Activated naive CD8-positive, alpha-beta T cell treated with anti-CD3 and anti-CD28 coated beads, Interleukin-2, amount 10 ng/mL, durations not matched to agents 7 days and 5 days (primary cell): ENCODE measurements at places on chromosomes 5 and 9.
A peak's percentile ranks its signal among the peaks of the same experiment; 100 is the strongest.

- no peak for DNase-seq
These were observed 114.1 kb downstream of the MAN2A1 start for GRCh38 chr5:109803854-109804253.

DNA sequence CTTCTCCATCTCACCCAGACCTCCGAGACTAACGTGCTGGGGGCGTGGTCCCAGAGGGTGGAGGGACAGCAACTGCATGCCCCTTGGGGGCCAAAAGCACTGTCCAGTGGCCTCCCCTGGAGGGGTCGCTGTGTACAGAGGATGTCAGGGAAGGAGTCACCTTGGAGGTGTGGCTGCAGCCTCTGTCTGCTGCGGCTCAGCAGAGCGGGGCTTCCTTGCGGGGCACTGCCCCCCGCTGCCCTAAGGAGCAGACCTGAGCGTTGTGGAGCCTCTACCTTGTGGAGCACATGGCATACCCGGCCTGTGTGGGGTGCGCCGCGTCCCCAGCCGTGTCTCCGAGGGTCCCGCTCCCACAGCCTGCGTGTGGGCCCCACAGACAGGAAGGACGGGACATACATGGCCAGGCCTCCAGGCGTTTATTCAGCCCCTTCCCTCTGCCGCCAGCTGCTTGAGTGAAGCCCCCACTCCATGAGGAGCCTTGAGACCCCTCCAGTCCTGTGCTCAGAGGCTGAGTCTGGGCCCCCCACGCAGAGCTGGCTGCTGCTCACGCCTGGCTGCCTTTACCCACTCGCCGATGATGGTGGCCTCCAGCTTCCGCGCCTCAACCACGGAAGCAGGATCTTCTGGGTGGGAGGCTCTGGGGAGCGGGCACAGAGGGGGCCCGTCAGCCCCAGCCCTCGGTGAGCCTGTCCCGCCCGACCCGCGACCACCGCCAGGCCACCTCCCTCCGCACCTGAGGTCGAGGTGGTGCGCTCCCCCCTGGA lies 4.2 kb downstream of the DPP7 start:
- no peak for DNase-seq

DNA sequence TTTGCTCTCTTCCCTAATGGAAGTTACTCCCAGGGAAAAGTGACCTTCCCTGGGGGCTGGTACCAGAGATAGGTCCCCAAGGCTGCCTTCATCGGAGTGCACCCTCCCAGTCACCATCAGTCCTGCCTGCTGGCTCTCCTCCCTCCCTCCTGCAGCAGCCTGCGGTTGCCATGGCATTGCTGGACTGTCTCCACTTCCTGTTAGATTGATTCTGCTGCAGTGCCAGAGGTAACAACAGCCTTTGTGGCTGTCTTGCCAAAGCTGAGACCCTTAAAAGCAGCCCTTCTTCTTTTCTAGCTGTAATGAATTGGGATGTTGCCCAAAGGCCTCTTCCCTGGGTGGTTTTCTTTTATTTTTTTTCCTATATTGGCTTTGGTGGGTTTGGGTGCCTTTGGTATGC lies 78.1 kb upstream of the PRLR start:
- DNase-seq, result no peak

GRCh38 chr5:161295721-161296250 lies 250.7 kb downstream of the GABRB2 start:
- no peak for DNase-seq

GRCh38 chr5:160506006-160507004 lies 84.7 kb downstream of the PTTG1 start:
- DNase-seq, result peak; percentile 63

- DNase-seq, result no peak
These were observed 68.1 kb upstream of the ERBIN start for GRCh38 chr5:65858316-65858715.

DNA sequence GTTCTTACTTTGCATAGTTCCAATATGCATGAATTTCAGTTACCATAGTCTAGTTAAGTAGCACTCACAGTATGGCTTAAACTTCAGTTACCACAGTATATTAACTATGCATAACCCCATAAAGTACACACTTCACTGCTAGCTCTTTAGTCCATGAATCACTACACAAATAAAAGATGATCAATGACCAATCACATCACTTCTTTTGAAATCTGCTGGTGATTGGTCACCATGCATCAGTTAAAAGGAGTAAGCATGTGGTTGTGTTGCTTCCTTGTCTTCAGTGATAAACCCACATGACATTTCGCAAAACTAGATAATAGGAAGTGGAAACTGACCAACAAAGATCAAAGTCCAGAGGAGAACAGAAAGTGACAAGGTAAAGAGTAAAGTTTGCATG lies 79.0 kb downstream of the TAF11L14 start:
- DNase-seq, result no peak

DNA sequence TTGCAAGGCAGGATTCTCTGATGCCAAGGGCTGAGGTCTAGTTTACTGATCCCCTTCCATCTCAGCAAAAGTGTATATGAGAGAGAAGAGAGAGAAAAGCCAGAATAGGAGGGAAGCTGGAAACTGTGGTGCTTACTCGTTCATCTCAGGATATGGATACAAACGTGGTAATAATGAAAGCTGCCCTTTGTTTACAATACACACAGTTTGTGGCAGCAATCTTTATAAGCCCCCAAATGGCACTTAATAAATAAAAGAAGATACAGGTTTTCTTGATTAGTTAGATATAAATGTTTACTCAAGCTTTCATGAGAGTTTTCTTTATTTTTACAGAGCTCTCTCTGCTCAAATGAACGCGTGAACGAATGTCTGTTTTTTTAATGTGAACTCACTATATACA lies 57.7 kb downstream of the PRDM6 start:
- no peak for DNase-seq

DNA sequence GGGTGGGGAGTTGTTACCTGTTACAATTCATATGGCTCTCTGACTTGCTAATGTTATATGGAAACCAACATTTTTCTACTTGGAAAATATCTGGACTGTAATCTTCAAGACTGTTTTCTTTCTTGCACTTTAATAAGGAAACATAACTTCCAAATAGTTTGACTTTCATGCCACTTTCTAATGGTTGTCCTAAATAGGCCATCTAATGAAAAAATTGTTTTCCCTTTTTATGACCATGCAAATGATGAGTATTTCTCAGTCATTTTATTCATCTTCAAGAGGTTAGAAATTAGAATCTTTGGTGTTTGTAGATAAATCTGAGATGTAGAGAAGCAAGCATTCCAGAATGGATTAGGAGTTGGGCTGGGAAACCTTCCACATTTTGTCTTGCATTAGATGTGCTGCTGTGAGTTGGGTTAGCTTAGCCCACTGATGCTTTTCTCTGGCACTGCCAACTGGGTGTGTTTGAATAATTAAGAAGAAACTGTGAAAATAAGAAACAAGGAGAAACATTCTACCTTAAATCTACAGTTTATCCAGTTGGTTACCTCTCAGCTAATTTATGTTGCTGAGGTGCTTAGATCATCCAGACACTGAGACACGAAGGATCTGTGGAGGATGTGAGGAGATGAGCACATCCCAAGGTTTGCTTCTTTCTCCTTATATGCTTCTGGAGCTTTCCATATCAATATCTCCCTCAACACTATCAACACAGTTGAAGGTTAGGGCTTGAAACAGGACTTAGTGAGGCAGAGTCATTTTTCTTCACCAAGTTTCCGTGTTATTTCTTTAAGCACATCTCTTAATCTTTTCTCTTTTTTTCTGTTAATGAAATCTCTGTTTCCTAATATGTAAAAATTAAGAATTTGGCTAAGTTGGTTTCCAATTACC lies 2.7 kb downstream of the RASGRF2 start:
- DNase-seq, result no peak

- DNase-seq, result no peak
These were observed 369.5 kb downstream of the NTRK2 start for GRCh38 chr9:85038824-85039608.

DNA sequence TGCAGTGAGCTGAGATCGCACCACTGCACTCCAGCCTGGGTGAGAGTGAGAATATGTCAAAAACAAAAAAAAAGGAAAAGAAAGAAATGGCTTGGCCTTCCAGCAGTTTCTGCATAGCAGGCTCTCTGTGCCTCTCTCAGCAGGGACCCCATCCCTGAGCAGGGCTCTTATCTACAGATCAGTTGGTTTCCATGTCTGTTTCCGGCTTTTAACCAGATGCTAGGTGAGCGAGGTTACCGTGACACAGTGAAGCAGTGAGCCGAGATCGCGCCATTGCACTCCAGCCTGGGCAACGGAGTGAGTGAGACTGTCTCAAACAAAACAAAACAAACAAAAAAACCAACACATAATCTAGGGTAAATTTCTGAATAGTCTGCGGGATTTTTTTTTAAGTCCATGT lies 51.4 kb downstream of the COL5A1 start:
- no peak for DNase-seq

- DNase-seq, result no peak
These were observed 715.1 kb upstream of the ACO1 start for GRCh38 chr9:31669311-31669710.

- no peak for DNase-seq
These were observed 16.0 kb upstream of the ACOT12 start for GRCh38 chr5:81409896-81410295.

DNA sequence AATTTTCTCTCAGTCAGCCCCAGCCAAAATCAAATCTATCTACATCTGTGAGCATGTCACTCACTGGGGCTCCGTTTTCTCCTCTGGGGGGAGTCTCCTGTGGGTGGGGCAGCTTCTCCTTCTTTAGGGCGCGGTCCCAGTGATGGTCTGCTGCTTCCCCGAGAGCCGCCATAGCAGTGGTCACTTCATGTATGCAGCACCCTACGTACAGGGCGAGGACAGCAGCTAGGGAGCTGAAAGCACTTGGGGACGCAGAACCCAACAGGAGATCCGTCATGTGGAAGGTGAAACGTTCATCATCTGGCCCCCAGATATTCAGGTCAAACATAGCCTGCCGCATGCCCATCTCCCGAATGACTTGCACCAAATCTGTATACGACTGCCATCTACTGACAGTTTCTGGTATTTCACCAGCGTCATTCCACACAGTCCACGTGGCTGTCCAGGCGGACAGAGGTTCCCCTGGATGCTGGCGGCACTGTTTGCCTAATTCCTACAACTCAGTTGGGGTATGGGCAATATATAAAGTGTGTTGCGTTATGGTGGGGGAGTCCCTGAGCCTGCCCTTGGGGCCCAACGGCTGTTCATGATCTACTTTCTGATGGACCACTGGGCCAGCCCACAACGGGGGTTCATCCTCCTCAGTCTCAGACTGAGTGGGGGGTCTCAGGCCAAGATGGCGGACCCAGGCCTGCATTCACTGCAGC lies 795.0 kb downstream of the EFNA5 start:
- DNase-seq, result no peak

- DNase-seq, result no peak
These were observed 13.2 kb upstream of the NFIL3 start for GRCh38 chr9:91436841-91437240.

- no peak for DNase-seq
These were observed 14.4 kb downstream of the ANKRD33B start for GRCh38 chr5:10578293-10578665.

DNA sequence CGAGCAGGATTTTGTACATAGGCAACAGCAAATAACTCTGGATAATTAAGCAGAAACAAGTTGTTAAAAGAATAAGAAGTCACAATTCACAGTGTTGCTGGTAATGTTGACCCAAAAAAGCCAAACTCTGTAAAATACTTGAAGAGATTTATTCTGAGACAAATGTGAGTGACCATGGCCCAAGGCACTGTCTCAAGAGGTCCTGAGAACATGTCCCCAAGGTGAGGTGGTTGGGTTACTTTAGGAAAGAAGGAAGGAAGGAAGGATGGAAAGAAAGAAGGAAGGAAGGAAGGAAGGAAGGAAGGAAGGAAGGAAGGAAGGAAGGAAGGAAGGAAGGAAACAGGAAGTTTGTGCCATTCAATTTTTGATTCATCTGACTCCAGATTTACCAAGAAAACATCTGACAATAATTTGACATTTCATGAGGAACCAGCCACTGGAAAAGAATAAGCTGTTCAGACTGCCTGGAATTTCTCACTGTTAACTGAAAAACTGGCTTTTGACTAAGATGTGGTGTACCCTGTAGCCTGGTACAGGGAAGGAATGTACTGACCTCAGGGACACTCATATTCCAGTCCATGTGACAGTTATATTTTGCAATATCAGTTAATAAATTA lies 295.9 kb upstream of the TNC start:
- DNase-seq, result no peak

GRCh38 chr5:56674441-56674840 lies 140.9 kb upstream of the MAP3K1 start:
- DNase-seq, result no peak

GRCh38 chr5:36481454-36482120 lies 124.8 kb upstream of the SLC1A3 start:
- no peak for DNase-seq

DNA sequence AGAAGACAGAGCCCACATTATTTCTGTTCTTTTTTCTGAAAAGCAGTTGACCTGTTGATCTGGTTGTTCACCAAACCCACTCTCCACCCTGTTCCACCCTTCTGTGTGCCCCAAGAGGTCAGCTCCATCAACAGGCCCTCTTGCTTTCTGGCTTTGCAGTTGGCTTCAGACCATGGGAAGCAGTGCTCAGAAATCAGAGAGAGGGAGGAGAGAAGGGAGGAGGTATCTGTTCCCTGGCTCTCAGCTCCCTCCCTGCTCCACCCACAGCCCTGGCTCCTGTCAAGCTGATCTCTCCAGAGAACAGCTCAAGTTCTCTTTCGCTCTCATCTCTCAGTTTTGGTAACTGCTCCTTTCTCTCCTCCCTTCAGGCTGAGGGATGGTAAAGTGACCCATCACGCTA lies 144.2 kb upstream of the RAI14 start:
- DNase-seq, result no peak

GRCh38 chr9:99173570-99174504 lies 47.9 kb downstream of the ALG2 start:
- DNase-seq, result no peak

DNA sequence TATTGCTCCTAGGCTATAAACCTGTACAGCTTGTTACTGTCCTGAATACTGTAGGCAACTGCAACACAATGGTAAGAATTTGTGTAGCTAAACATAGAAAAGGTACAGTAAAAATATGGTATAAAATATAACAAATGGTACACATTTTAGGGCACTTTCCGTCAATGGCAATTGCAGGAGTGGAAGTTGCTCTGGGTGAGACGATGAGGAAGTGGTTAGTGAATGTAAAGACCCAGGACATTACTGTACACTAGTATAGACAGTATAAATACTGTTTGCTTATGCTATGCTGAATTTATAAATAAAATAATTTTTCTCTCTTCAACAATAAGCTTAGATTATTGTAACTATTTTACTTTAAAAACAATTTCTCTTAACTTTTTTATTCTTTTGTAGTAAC lies 15.6 kb upstream of the ADRB2 start:
- DNase-seq, result no peak

DNA sequence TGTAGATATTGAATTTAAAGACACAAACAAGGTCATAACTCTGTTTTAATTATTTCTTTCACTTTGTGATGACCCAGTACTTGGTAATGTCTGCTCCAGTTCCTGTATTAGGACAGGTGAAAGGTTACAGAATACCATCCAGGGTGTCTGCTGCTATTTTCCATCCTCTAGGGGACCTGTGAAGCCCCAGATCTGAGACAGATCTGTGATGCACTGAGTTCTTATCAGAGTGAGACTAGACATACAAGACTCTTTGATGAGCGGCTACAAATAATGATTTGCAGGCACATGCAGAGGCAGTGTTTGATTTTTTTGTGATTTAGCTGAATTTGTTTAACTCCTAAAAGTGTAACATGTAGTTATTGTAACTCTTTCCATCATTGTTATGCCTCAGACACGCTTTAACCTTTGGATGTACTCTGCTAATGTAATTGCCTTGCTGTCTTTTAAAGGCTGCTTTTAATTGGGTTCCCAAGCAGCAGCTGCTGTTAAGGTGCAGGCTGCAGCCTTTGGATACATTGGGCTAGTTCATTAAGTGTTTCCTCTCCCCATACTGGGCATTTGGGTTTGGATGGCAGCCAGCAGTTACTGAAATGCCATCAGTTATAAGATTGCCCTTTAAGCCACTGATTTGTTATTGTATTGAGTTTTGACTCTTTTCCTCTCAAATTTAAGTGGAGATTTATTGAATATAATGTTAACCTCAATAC lies 63.3 kb downstream of the RASGRF2 start:
- no peak for DNase-seq
